ENCODE measurements at places on chromosomes 6 and 20. TPM values are rescaled to one million over a fixed set of nuclear protein-coding genes. Genes with fewer than 3 reads are reported as not detected.

SNAI1 gene
- 3.7 TPM for total RNA-seq

BICRAL gene
- 7.1 TPM for total RNA-seq

KDM1B gene
- 13.2 TPM for total RNA-seq

CD109 gene
- total RNA-seq: 30.5 TPM

TPMT gene
- 16.8 TPM for total RNA-seq

PHACTR3 gene
- not detected for total RNA-seq

Measured in thoracic aorta endothelial cell (primary cell).